ENCODE measurements at places on chromosomes 12 and 14. TPM values are rescaled to one million over a fixed set of nuclear protein-coding genes. Genes with fewer than 3 reads are reported as not detected.

Gene RAP1B
- total RNA-seq, result 157 TPM

Gene BICD1
- 36.7 TPM for total RNA-seq

Gene FAM222A
- total RNA-seq, result 3.7 TPM

Gene CCDC177
- not detected for total RNA-seq

Gene MYF5
- total RNA-seq, result not detected

Gene PMCH
- not detected for total RNA-seq

Gene GLT8D2
- 7.7 TPM for total RNA-seq

Gene MYBPC1
- total RNA-seq, result not detected

Gene CNOT2
- 68.8 TPM for total RNA-seq

Gene REM2
- 0.63 TPM for total RNA-seq

Gene SERPINA5
- 85.1 TPM for total RNA-seq

Gene IFI27
- total RNA-seq, result 143 TPM

Gene SERPINA12
- not detected for total RNA-seq

Gene TROAP
- 1.0 TPM for total RNA-seq

Gene TMEM132D
- total RNA-seq, result 0.13 TPM

Gene KERA
- not detected for total RNA-seq

Gene MSRB3
- total RNA-seq, result 35.9 TPM

Gene KLHL28
- 16.3 TPM for total RNA-seq

Gene GPRC5A
- total RNA-seq, result 60.6 TPM

Gene CD163L1
- 7.0 TPM for total RNA-seq

Gene CD27
- 6.6 TPM for total RNA-seq

Gene OTOGL
- 0.47 TPM for total RNA-seq

Gene MSI1
- total RNA-seq, result 1.3 TPM

Gene MAP3K9
- 8.3 TPM for total RNA-seq
